ENCODE measurements at places on chromosomes 11 and 22. TPM values are rescaled to one million over a fixed set of nuclear protein-coding genes. Genes with fewer than 3 reads are reported as not detected.

OR52H1 gene
- not detected for total RNA-seq

LIMK2 gene
- total RNA-seq, result 17.5 TPM

SCUBE2 gene
- 9.6 TPM for total RNA-seq

SLC5A1 gene
- total RNA-seq, result not detected

P2RY2 gene
- total RNA-seq, result not detected

ISX gene
- not detected for total RNA-seq

CDON gene
- 29.6 TPM for total RNA-seq

OR4D9 gene
- not detected for total RNA-seq

BAIAP2L2 gene
- 2.4 TPM for total RNA-seq

TMEM138 gene
- total RNA-seq, result 19.5 TPM

CRYBB3 gene
- not detected for total RNA-seq

LARGE1 gene
- total RNA-seq, result 6.9 TPM

SERHL2 gene
- total RNA-seq, result 3.6 TPM

MRGPRX4 gene
- total RNA-seq, result not detected

VPREB1 gene
- not detected for total RNA-seq

SCO2 gene
- 0.81 TPM for total RNA-seq

Data from cardiac atrium fibroblast (primary cell).